Astrocyte (in vitro differentiated cells and primary cell): ENCODE measurements at places on chromosomes 7 and 10. TPM values are rescaled to one million over a fixed set of nuclear protein-coding genes. Genes with fewer than 3 reads are reported as not detected.

DNA sequence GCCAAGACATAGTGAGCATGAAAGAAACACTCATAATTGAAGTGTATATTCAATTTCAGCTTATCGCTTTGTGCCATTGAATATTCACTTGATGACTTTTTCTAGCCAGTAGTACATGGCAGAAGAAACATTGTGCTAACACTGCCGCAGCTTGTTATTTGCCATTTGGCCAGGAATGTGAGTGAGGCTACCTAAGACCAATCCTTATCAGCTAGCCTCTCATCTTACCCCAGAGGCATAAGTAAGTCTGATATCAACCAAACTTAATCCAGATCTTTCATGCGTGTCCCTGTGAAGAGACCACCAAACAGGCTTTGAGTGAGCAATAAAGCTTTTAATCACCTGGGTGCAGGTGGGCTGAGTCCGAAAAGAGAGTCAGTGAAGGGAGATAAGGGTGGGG, 586.0 kb upstream of the MBL2 start:
- no peaks in the 10 kb centered on the region for H3K4me1 ChIP-seq
- H3K27me3 ChIP-seq, result no peaks in the 10 kb centered on the region
- DNase-seq, result no peak
- no peak overlapping the region for H3K27ac ChIP-seq
- no peak overlapping the region for H3K4me3 ChIP-seq
- H3K36me3 ChIP-seq, result no peaks in the 10 kb centered on the region

DNA sequence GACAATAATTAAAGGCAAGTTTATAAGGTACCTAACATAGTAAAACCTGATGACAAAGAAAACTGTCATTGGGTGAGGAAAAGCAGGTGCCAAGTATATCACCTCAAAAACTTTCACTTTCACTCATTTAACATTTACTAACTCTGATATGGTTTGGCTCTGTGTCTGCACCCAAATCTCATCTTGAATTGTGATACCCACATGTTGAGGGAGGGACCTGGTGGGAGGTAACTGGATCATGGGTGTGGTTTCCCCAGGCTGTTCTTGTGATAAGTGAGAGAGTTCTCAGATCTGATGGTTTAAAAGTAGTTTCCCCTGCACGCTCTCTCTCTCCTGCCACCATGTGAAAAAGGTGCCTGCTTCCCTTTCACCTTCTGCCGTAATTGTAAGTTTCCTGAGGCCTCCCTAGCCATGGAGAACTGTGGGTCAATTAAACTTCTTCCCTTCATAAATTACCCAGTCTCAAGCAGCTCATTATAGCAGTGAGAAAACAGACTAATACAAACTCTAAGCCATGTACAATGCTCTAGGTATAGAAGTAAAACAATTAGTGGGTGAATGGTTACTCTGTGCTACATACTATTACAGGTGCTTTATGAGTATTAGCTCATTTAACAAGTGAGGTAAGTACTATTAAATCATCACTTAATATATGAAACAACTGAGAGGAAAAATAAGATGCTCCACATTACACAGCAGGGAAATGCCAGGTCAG, 199.0 kb downstream of the CHCHD3 start:
- H3K27ac ChIP-seq, result no peak overlapping the region
- DNase-seq, result no peak
- no peaks in the 10 kb centered on the region for H3K36me3 ChIP-seq
- H3K27me3 ChIP-seq, result no peaks in the 10 kb centered on the region

DNA sequence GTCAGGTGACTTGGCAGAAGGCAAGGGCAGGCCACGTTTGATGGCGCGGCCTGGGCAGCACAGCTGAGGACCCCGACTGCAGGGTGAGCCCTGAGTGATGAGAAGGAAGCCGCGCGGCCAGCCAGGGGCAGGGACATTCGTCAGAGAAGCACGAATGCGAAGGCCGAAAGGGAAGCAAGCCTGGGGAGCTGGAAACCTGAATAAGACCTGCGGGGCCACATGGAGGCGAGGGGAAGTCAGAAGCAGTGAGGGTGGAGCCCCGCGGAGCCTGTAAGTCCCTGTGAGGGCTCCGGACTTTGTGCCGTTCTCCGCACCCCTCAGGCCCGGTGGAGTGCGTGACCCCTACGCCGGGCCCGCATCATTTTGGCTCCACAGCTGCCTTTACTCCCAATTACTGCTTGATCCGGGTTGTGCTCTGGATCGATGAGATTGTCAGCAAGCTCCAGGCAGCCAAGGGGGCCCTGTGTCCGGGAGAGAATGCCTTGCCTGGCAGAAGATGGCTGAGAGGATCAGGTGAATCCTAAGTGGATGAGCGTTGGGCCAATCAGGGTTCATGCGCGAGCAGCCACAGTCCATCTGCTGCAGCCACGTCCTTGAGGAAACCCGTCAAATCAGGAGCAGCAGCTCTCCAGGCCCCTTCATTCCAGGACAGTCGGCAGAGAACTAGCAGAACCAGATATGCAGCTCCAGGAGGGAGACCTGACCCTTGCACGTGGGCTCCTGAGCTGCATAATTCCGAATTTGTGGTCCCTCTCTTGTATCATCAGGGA, 293.3 kb upstream of the SHH start:
- H3K4me1 ChIP-seq, result no peaks in the 10 kb centered on the region
- no peak overlapping the region for H3K27ac ChIP-seq
- H3K27me3 ChIP-seq, result no peaks in the 10 kb centered on the region
- no peak overlapping the region for H3K4me3 ChIP-seq
- no peak for DNase-seq

DNA sequence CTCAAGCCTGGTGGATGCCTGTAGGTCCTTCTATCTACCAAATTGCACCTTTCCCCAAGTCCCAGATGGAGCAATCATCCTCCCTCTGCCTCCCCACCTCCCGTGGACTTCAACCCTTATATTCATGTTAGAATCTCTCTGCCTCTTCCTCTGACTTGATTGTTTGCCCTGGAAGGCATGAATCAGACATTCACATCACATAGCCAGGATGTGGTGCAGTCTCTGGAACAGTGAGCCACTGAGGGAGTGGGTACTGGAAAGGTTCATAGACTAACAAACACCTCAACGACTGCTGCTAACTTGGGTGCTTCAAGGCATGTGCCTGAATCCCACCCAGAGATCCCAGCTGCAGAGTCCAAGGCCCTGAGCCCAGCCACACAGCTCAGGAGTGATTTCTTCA, 494.0 kb downstream of the TNS3 start:
- H3K36me3 ChIP-seq, result no peaks in the 10 kb centered on the region
- no peaks in the 10 kb centered on the region for H3K27me3 ChIP-seq
- H3K4me1 ChIP-seq, result peaks cover 4% of the 10 kb centered on the region
- H3K27ac ChIP-seq, result no peak overlapping the region

The ICA1 gene
- total RNA-seq, result 4.9 and 8.0 TPM in 2 replicates

DNA sequence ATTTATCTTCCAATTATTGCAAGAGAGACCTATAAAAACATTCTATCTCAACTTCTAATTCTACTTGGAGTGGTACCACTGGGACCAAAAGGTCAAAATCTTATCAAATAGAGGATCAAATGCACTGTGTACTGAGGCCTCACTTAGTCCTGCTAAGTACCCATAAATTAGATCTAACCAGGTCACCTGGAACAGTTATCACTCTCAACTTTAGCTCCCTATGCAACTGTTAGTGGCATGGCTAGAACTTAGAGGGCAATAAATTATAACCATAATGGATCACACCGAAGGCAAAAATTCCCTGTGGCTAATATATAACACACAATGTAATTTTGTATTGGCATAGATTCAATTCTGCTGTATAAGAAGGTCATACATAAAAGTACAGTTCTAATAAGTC, 428.9 kb downstream of the PCDH15 start:
- DNase-seq, result no peak
- no peak overlapping the region for H3K27ac ChIP-seq
- H3K4me1 ChIP-seq, result no peaks in the 10 kb centered on the region
- H3K36me3 ChIP-seq, result no peaks in the 10 kb centered on the region
- no peak overlapping the region for H3K4me3 ChIP-seq

DNA sequence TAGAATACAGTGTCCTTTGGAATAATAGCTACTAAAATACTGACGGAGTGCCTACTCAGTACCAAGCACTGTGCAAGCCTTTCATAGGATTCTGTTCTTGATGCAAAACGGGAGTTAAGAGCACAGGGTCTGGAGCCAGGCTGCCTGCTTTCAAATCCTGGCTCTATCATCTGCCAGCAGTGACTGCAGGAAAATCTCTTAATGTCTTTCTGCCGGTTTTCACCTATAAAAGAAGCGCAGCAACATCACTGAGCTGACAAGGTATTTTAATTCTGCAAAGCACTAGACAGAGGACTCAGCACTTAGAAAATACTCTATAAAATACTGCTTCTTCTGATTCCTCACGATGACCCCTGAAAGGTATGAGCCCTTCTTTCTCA, 659 bp downstream of the FIGNL1 start:
- peaks cover 13% of the 10 kb centered on the region for H3K4me1 ChIP-seq
- no peaks in the 10 kb centered on the region for H3K27me3 ChIP-seq
- H3K36me3 ChIP-seq, result no peaks in the 10 kb centered on the region
- DNase-seq, result no peak

The FAM24B gene
- total RNA-seq, result 1.9 and 2.6 TPM in 2 replicates

- no peaks in the 10 kb centered on the region for H3K36me3 ChIP-seq
- no peak overlapping the region for H3K27ac ChIP-seq
- H3K4me1 ChIP-seq, result no peaks in the 10 kb centered on the region
- no peak for DNase-seq
- H3K4me3 ChIP-seq, result no peak overlapping the region
Measured at GRCh38 chr10:84258034-84258695, 13.3 kb downstream of the RGR start.

- peaks cover 8% of the 10 kb centered on the region for H3K27me3 ChIP-seq
- H3K4me1 ChIP-seq, result no peaks in the 10 kb centered on the region
- no peak overlapping the region for H3K4me3 ChIP-seq
- H3K27ac ChIP-seq, result no peak overlapping the region
- DNase-seq, result no peak
Measured at GRCh38 chr10:93086289-93086688, 12.6 kb downstream of the CYP26A1 start.

GRCh38 chr7:34354899-34355298, 303.1 kb upstream of the NPSR1 start:
- peak overlapping the region; percentile 81 for H3K27ac ChIP-seq
- H3K27me3 ChIP-seq, result no peaks in the 10 kb centered on the region
- no peaks in the 10 kb centered on the region for H3K36me3 ChIP-seq
- H3K4me1 ChIP-seq, result peaks cover 42% of the 10 kb centered on the region
- H3K4me3 ChIP-seq, result no peak overlapping the region

GRCh38 chr7:127862525-127862924, 168.7 kb downstream of the LRRC4 start:
- no peak overlapping the region for H3K27ac ChIP-seq
- H3K4me3 ChIP-seq, result no peak overlapping the region
- peaks cover 2% of the 10 kb centered on the region for H3K36me3 ChIP-seq
- H3K4me1 ChIP-seq, result no peaks in the 10 kb centered on the region

The ANKRD7 gene
- 0.41 and 0.82 TPM in 2 replicates for total RNA-seq

- H3K4me3 ChIP-seq, result no peak overlapping the region
- H3K4me1 ChIP-seq, result no peaks in the 10 kb centered on the region
- H3K36me3 ChIP-seq, result no peaks in the 10 kb centered on the region
Measured at GRCh38 chr7:35512716-35513115, 182.2 kb downstream of the HERPUD2 start.

DNA sequence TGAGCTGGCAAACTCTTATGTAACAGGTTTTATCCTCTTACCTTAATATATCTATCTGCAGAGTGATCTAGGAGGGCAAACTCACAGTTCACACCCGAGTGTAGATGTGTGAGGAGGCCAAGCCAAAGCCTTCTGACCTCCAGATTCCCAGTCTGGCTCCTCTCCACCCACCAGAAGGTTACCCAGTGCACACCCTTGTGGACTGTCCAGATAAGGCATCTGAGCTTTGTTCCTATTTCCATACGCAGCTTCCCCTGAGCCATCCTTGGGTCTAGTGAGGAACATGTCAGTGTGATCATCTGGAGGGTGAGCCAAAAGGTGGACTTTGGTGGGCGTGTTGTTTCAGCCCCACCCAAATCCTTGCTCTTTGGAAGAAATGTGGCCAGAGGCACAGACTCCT, 203.0 kb upstream of the MEOX2 start:
- H3K36me3 ChIP-seq, result no peaks in the 10 kb centered on the region
- no peak for DNase-seq
- no peaks in the 10 kb centered on the region for H3K4me1 ChIP-seq
- no peak overlapping the region for H3K4me3 ChIP-seq

- DNase-seq, result peak; percentile 59
- H3K27me3 ChIP-seq, result no peaks in the 10 kb centered on the region
- peak within 1 kb of the TSS; percentile 93 for H3K4me3 ChIP-seq
Measured at GRCh38 chr7:2314209-2314955, at the start of gene SNX8. TSS of gene SNX8 (minus strand) at chr7:2314441. CDS start at chr7:2314421, 20 bp downstream.

DNA sequence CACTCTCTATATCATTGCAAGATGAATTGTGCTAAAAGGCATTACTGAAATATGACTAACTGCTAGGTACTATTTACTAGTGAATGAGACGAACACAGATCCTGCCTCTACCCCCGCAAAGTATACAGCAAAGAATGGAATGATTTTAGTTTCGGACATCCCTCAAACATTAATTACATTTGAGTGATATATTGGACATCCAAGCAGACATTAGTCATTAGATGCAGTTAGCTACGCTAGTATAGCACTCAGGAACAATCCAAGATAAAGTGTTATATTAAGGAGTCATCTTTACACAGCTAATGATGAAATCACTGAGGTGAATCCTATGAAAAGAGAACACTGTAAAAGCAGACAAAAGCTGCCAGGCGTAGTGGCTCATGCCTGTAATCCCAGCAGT, 7.3 kb upstream of the TAF3 start:
- DNase-seq, result no peak
- no peaks in the 10 kb centered on the region for H3K27me3 ChIP-seq
- peaks cover 14% of the 10 kb centered on the region for H3K36me3 ChIP-seq
- H3K4me3 ChIP-seq, result no peak overlapping the region
- no peaks in the 10 kb centered on the region for H3K4me1 ChIP-seq

- H3K4me1 ChIP-seq, result peaks cover 7% of the 10 kb centered on the region
- no peak overlapping the region for H3K27ac ChIP-seq
- no peaks in the 10 kb centered on the region for H3K27me3 ChIP-seq
- H3K4me3 ChIP-seq, result no peak overlapping the region
- H3K36me3 ChIP-seq, result no peaks in the 10 kb centered on the region
- DNase-seq, result peak; percentile 92
Measured at GRCh38 chr7:138116141-138116540, 39.9 kb downstream of the AKR1D1 start.

The ZC3HAV1L gene
- total RNA-seq, result 11.9 and 12.3 TPM in 2 replicates

The NRBF2 gene
- total RNA-seq, result 55.4 and 60.0 TPM in 2 replicates

DNA sequence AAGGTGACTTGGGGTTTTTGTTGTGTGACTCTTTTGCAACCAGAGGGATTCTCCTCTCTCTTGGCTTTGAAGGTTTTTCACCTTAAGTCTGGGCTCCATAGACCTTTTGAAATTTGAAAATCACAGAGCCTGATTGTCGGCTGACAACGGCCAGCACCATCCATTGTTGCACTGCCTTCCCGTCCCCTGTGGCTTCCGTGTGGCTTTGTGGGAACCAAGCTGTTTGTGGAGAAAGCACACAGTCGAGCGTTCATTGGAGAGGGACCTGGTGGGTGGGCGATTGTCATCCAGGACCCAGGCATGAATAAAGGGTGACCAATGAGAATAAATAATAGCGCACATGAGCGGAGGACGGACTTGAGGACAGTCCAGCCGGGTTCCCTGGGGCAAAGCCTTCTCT, 7.4 kb upstream of the RAMP3 start:
- H3K36me3 ChIP-seq, result no peaks in the 10 kb centered on the region
- DNase-seq, result no peak
- H3K4me1 ChIP-seq, result no peaks in the 10 kb centered on the region
- H3K27ac ChIP-seq, result no peak overlapping the region
- peaks cover 8% of the 10 kb centered on the region for H3K27me3 ChIP-seq

- H3K27ac ChIP-seq, result no peak overlapping the region
- no peak overlapping the region for H3K4me3 ChIP-seq
- H3K4me1 ChIP-seq, result peaks cover 6% of the 10 kb centered on the region
- no peaks in the 10 kb centered on the region for H3K36me3 ChIP-seq
Measured at GRCh38 chr10:117960345-117960935, 86.3 kb downstream of the RAB11FIP2 start.

- peaks cover 5% of the 10 kb centered on the region for H3K27me3 ChIP-seq
- H3K36me3 ChIP-seq, result no peaks in the 10 kb centered on the region
- H3K4me1 ChIP-seq, result peaks cover 3% of the 10 kb centered on the region
- no peak overlapping the region for H3K27ac ChIP-seq
Measured at GRCh38 chr7:107878636-107879035, 12.3 kb upstream of the DLD start.

The KCP gene
- 0.20 and 0.41 TPM in 2 replicates for total RNA-seq
